ENCODE measurements at places on chromosomes 12 and 14.

DNA sequence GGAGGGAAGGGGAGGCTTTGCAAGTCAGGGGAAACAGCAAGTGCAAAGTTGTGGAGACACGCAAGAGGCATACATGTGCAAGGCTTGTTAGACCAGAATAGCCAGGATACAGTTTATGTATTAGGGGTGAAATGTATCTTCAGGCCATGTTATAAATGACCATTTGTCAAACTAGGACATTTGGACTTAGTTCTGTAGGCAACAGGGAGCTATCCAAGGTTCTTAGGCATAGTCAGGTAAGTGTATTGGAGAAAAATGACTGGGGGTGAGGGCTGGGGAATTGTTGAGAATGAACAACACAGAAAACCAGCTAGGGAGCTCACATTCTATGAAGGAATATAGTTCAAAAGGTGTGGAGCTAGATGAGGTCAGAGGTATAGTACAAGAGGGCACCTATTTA, 42.5 kb downstream of the TPH2 start:
- no peak for DNase-seq

GRCh38 chr12:112219195-112219594, 93.8 kb downstream of the TRAFD1 start:
- DNase-seq, result no peak

DNA sequence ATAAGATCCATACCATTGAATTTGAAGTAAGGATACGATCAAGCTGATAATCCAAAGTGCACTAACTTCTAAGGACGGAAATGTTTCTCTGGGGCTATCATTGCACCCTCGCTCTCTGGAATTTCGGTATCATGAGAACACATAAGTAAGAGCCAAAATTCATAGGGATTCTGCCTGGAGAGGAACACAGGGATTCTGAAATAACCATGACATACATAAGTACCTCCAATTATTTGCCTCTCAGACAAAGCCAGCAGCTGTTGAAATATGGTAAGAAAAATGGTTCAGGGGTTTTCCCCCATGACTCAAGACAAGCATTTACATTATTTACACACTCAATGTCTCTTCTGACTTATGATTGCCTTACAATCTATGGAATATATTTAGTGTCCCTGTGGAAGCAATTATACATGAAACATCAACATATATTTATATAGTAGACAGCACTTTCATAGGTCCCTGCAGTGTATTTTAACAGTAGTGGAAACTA, 1123.6 kb upstream of the SEL1L start:
- no peak for DNase-seq

DNA sequence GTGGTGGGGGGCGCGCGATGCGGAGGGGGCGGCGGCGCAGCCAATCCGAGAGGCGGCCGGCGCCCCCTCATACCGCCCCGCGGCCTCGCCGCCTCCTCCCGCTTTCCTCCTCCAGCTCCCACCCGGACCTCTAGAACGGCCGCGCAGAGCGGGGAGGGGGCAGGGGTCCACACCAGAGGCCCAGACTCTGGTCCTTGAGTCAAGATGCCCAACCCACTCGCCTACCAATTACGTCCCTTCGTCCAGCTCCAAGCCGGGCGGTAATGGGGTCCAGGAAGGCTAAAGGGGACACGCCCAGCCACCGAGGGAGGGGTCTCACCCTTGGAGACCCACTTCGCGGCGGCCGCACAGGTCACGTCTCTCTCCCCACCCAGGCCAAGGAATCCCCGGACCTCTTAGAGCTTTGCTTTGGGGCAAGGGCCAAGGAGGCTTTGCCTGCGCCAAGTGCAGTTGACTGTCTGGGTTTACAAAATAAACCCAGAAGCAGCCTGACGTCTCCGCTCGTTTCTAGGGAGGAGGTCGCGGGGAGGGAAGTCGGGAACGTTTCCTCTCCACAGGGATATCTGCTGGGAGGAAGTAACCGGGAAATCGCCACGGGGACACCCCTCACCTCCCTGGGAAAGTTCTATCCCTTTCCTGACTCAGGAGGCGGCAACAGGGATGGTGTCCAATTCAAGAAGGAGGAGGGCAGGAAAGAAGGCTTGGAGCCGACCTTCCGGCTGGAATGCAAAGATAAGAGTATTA, 394 bp upstream of the AMIGO2 start:
- DNase-seq, result no peak

DNA sequence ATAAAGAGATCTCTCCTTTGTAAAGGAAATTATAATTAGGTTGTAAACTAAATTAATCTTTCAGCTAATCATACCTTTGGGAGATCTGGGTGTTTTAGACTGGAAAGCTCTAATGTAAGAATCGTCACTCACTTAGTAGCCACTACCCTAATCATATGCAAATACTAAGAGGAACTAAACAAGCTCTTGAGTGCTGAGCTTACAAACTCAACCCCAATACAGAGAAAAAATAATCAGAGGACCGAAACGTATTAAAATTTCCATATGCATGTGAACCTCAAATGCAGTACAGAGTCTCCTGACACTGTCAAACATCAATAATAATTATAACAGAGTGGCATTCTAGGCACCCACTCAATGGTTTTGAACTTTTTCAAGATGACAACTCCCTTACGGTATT, 235.3 kb upstream of the FOXN3 start:
- no peak for DNase-seq

GRCh38 chr14:61586544-61587055, 108.7 kb upstream of the HIF1A start:
- no peak for DNase-seq

DNA sequence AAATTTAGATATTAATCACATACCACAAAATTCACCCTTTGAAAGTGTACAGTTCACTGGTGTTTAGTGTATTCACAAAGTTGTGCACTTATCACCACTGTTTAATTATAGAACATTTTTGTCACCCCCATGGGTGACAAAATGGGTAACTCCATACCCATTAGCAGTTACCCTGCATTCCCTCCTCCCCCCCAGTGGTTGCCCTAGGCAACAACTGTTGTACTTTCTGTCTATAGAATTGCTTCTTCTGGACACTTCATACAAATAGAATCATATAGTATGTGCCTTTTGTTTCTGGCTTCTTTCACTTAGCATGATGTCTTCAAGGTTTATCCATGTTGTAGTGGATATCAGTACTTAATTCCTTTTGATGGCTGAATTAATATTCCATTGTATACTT, 52.7 kb downstream of the FBXO34 start:
- no peak for DNase-seq

GRCh38 chr12:46187023-46187422, 81.8 kb downstream of the SLC38A1 start:
- DNase-seq, result no peak

DNA sequence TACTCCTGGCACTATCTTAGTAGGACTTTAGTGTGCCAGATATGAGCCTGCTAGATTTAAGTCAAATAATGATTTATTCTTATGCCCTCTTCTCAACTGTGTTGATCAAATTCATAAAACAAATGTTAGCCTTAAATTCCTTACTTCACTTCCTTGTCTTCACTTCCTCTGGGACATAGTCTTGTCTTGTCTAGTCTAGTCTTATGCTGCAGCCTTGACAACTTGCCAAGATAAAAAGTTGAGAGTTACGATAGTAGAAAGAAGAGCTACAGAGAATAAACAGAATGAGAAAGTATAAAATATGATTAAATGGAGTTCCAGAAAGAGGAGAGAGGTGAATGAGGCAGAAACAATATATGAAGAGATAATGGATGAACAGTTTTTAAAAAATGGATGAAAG, 378.1 kb downstream of the DAD1 start:
- no peak for DNase-seq

GRCh38 chr12:10154145-10154496, 17.8 kb downstream of the OLR1 start:
- DNase-seq, result no peak

- DNase-seq, result no peak
Measured at GRCh38 chr14:87877877-87878276, 115.1 kb downstream of the GALC start.

- DNase-seq, result no peak
Measured at GRCh38 chr14:54688229-54688628, 121.3 kb downstream of the SAMD4A start.

DNA sequence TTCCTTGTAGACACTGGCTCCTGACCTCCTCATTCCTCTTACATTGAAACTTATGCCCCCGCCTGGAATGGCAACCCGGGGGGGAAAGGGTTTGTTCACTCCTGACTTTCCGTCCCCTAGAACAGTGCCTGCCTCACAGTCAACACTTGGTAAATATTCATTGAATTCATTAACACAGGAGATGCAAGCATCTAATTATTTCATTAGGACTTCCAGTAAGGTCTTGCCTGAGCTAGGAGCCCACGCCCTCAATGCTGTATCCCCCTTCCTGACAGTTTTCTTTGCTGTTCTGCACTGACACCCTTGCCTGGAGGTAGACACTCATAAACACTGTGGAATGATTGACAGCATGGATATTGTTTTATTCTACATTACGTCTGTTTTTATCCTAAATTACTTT, 49.3 kb upstream of the CHST11 start:
- no peak for DNase-seq

DNA sequence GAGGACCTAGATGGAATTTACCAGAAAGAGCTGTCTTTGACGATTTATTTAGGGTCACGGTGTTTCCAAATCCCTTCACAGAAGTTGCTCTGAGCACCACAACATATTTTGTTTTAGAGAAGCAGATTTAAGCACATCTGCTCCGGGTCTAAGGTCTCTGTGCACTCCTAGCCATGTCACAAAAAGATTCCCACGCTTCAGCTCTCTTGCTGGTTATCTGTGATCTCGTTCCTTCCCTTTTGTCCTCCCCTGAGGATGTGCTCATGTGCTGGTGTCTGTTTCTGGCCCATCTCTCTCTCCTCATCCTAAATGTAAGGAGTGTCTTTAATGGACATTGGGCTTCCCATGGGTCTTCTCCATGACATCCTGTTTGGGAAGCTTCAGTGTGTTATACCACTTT, 53.7 kb upstream of the GNPNAT1 start:
- DNase-seq, result no peak

DNA sequence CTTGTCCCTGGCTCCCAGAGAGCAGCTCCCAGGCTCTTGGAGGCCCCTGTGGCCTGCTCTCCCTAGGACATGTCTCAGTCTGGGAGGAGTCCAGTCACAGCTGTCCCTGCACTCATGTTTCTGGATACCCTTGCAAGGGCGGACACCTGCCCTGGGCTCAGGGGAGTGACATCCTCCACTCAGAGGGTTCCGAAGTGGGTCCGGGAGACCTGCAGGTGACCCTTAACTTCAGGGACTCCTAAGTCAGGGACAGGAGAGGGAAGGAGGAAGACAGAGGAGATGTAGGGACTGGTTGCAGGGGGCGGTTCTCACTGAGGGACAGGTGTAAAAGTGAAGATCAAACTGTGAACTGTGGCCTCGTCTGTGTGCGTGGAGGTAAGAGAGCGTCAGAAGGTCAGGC, 37.6 kb downstream of the CACNA2D4 start:
- peak; percentile 3 for DNase-seq

GRCh38 chr12:129381715-129382114, 522.1 kb downstream of the TMEM132D start:
- no peak for DNase-seq

- DNase-seq, result no peak
Measured at GRCh38 chr14:71290960-71291466, 383.8 kb downstream of the PCNX1 start.

DNA sequence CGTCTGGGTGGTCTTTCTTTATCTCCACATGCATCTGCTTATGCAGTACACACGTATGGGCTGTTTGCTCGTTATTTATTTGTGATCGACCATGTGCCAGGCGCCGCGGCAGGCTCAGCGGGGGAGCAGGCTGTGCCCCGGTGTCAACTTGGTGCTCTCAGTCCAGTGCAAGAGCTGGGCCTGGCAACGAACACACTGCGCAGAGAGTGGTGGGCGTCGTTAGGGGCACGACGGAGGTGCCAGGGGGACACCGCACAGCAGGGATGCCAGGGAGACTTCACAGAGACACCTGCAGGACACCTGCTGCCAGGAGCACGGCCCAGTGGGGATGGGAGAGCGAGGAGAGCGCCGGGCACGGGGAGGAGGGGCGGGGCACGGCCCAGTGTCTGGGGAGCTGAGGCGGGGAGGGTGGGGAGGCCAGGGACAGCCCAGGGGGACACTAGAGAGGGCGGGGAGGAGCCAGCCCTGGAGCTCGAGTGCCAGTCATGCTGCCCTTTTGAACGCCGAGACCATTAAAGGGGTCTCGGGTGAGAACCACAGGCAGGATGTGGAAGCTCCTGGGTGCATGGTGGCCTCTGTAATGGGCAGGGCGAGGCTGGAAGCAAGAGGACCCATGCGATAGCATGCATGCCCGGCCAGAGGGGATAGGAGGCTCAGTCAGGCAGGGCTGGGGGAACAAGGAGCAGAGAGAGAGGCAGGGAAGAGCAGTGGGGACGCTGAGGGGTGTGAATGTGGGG, 652 bp upstream of the LRCOL1 start:
- DNase-seq, result no peak

DNA sequence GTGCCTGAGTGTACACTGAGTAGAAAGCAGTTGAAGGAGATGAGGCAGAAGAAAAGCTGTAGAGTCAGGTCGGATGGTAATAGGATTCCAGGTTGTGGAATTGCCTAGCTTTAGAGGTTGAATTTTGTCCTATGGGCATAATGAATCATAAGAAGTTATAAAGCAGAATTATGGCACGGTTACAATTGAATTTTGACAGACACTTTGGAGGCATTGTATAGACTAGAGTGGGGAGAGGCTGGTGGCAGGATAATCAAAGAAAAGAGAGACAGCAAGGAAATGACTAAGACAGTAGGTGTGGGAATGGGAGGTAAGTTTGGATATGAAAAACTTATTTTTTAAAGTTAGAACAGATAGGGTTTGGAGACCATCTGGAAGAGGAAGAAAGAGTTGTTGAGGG, 102.6 kb downstream of the NTN4 start:
- DNase-seq, result no peak

GRCh38 chr12:2372178-2372577, 319.4 kb downstream of the CACNA1C start:
- DNase-seq, result no peak

DNA sequence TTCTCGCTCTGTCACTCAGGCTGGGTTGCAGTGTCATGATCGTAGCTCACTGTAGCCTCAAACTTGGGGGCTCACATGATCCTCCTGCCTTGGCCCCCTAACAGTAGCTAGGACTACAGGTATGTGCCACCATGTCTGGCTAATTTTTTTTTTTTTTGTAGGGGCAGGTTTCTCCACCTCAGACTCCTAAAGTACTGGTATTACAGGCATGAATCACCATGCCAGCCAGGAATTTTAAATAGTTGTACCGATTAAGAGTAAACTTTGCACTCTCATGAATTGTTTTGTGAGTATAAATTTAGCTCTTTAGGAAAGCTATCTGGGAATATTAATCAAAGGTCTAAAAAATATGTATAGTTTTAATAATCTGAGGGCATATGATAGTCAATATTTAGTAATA, 25.5 kb downstream of the YEATS4 start:
- DNase-seq, result no peak

GRCh38 chr12:62128175-62128975, 131.8 kb upstream of the USP15 start:
- DNase-seq, result no peak
